ENCODE measurements at places on chromosomes 1 and 21. TPM values are rescaled to one million over a fixed set of nuclear protein-coding genes. Genes with fewer than 3 reads are reported as not detected.

DNA sequence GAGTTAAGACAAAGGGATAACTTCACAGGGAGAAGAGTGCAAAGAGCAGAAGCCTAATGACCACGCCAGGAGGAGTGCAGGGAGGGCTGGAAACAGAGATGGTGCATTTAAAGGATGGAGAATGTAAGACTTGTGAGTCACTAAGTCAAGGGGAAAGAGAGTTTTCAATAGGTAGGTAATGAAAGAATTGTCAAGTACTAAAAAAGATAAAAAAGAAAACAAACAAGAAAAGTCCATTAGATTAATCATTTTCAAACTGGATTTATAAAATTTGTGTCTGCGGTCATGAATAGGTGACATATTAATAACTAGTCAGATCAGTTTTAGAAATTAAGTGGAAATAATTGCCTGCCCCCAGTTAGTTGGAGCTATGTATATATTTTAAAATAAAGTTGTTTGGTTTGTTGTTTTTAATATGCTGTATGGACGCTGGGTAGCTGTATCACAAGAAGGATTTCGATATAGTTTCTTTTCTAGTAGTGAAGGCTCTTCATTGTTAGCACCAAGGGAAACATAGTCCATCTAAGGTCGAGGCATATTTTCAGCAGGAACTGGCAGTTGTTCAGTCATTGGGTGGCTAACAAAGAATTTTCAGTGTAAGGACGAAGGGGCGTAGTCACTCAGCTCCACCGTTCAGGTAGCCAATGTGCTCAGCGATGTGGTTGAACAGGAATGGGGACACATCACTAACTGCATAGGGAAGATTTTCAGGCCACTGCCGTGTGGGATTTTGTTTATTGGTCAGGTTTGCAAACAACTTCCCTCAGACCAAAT, 203.0 kb downstream of the TGFB2 start:
- no peak for DNase-seq

Gene DISP3
- 0.68 TPM for total RNA-seq

DNA sequence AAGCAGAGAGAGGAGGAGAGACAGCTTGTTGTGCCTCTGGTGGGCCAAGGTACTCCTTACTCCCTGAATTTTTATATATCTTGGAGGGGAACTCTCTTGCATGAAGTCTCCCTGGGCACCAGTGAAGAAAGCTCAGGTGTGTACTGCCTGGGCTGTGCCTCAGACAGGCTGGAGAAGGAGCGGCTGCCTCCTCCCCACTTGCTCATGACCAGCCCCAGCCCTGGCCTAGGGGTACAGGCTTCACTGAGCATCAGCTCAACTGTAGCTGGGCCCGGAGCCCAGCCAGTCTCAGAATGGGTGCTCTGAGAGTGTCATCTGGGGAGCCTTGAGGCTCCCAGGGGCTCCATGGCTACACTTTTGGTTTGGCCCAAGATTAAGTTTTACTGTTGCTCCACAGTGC, 44.8 kb upstream of the TENT5C start:
- DNase-seq, result no peak

Gene PADI2
- total RNA-seq, result 0.56 TPM

Gene FAM131C
- not detected for total RNA-seq

- no peak for DNase-seq
These were observed 32.1 kb upstream of the PAXBP1 start for GRCh38 chr21:32803651-32804050.

DNA sequence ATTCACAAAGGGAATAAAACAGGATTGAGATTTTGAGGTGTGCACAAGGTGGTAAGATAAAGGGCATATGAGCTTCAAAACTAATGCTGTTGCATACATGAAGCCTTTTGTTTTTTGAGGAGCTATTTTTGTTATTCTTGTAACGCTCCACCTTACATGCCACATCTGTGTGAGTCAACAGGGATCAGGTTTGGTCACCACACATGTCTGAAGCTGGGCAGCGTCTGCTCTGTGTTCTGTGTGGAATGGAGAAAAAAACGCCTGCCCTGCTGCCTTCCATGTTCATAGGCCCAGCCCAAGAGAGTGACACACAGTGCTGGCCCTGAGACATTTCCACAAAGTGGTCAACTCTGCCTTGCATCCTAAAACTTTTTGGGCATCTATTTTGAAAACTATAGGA, 67.7 kb downstream of the MPZL1 start:
- no peak for DNase-seq

Gene KCNJ15
- 1.9 TPM for total RNA-seq

DNA sequence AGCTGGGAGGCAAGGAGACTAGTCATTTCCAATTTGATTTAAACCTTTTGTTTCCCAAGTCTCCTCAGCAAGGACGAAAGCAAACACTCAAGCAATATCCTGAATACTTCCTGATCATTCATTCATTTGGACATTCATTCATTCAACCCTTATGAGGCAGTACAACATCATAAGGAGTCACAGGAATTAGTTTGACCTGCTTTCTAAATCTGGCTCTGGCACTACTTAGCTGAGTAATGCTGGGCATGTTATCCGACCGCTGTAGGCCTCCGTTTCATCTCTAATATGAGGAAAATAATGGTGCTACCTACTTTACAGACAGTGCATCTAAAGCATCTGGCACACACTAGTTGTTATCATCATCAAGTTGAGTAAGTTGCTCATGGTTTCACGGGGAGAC, 11.7 kb downstream of the FAM78B start:
- no peak for DNase-seq

- no peak for DNase-seq
These were observed 831 bp downstream of the TMEM52 start for GRCh38 chr1:1917995-1918900.

- no peak for DNase-seq
These were observed 10.3 kb downstream of the NIPAL3 start for GRCh38 chr1:24425922-24426321.

Gene MROH7
- total RNA-seq, result 0.33 TPM
